A549 (cell line): ENCODE measurements at places on chromosomes 12 and 14. TPM values are rescaled to one million over a fixed set of nuclear protein-coding genes. Genes with fewer than 3 reads are reported as not detected.

TMEM229B gene
- 0.22 to 0.40 TPM (median 0.31 TPM) in 3 replicates for polyA plus RNA-seq

PPP1R36 gene
- polyA plus RNA-seq, result 0.08 to 0.48 TPM (median 0.21 TPM) in 3 replicates

SERPINA12 gene
- not detected in 3 replicates for polyA plus RNA-seq

TAS2R7 gene
- not detected in 3 replicates for polyA plus RNA-seq

AKAP6 gene
- 0.22 to 0.37 TPM (median 0.27 TPM) in 3 replicates for polyA plus RNA-seq

DNM1L gene
- 66.9 to 75.3 TPM (median 67.0 TPM) in 3 replicates for polyA plus RNA-seq

RPL6 gene
- 1,572 to 1,776 TPM (median 1,661 TPM) in 3 replicates for polyA plus RNA-seq

GNB3 gene
- polyA plus RNA-seq, result 2.3 to 3.7 TPM (median 2.7 TPM) in 3 replicates

LTA4H gene
- 122 to 126 TPM (median 124 TPM) in 3 replicates for polyA plus RNA-seq

SPIC gene
- polyA plus RNA-seq, result not detected in 3 replicates

ZFHX2 gene
- polyA plus RNA-seq, result 0.88 to 1.3 TPM (median 1.1 TPM) in 3 replicates
